ENCODE measurements at places on chromosomes 11 and 22.

GRCh38 chr11:64711138-64711955, 11.7 kb downstream of the NRXN2 start:
- no peak for DNase-seq

GRCh38 chr11:15146271-15147003, 31.7 kb downstream of the INSC start:
- no peak for DNase-seq

DNA sequence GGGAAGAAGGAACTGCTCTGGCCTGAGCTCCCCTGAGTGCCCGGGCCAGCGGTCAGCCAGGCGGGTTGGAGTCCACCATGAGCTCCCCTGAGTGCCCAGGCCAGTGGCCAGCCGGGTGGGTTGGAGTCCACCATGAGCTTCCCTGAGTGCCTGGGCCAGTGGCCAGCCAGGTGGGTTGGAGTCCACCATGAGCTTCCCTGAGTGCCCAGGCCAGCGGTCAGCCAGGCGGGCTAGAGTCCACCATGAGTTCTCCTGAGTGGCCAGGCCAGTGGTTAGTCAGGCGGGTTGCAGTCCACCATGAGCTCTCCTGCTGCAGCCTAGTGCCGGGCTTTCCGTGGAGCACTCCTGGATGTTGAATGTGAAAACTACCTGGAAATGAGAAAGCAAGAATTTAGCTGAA, 844.0 kb downstream of the TBC1D22A start:
- no peak for DNase-seq

DNA sequence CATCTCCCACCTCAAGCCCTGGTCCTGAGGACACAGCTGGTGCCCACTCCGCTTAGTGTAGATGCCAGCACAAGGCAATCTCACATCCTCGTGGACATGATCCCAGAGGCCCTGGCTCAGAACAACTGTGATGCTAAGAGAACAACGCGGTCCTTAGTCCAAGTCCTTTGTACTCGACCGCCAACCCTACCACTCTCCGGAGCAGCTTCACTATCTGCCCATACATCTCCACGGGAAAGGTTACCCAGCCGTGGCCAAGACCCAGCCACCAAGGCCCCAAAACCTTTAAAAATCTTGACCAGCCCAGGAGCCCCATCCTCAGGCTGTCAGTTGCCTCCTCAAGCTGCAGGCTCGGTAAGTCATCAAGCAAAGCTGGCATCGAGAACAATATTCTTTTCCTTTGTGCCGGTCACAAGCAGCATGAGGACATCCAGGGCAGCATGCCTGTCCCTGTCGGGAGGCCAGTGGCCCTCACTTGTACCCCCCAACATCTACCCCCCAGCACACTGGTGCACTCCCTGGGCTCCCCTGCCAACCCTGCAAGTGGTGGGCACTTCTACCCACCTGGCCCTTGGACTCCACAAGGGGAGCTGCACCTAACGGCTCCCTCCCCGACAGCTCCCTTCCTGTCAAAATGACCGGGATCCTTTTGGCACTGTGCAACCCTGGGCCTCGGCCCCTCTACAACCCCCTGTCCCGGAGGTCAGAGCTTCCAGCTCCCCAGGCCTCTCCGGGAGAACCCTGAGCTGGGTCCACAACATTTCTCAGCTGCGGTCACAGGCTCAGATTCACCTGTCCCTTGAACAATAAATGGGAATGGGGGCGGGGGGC, 2.5 kb downstream of the OSBPL5 start:
- DNase-seq: no peak

DNA sequence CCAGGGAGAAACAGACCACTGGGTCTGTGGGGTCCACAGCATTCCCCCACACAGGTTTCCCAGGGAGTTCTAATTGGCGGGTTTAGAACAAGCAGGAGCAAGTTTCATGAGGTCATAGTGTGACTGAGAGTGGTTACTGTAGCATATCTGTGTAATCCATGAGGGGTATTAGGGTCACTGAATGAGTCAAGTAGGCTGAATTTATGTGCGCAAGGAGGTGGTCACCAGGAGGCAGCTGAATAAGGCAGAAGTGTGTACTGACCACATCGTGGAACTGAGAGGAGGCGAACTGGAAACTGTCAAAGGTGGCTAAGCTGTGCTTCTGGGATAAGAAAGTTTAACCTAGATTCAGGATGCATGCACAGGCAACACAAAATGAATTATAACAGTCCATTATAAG, 876.0 kb downstream of the METTL15 start:
- no peak for DNase-seq

DNA sequence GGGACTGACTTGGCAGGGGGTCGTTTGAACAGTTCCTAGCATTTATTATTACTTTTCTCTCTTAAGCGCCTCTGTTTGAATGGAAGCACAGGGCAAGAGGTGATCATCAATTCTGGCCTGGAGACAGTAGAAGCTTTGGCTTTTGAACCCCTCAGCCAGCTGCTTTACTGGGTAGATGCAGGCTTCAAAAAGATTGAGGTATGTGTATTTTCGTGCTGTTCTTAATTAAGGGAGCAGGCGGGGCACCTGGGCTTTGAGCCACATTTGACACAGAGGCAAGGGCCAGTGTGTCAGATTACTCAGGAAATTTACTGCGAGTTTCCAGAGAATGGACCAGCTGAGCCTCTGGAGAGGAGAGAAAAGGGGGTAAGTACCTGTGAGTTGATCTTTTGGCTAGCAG, 102.4 kb upstream of the SORL1-AS1 start:
- DNase-seq: no peak

- no peak for DNase-seq
Observed at GRCh38 chr11:67289226-67289650, at the start of gene ANKRD13D. Gene ANKRD13D, plus strand, starts transcription at chr11:67289303. Its CDS starts 158 bp downstream, at chr11:67289461.

GRCh38 chr11:7239877-7240276, 11.8 kb upstream of the SYT9 start:
- no peak for DNase-seq

- no peak for DNase-seq
Observed at GRCh38 chr22:46052801-46053562, 76.0 kb upstream of the WNT7B start.

DNA sequence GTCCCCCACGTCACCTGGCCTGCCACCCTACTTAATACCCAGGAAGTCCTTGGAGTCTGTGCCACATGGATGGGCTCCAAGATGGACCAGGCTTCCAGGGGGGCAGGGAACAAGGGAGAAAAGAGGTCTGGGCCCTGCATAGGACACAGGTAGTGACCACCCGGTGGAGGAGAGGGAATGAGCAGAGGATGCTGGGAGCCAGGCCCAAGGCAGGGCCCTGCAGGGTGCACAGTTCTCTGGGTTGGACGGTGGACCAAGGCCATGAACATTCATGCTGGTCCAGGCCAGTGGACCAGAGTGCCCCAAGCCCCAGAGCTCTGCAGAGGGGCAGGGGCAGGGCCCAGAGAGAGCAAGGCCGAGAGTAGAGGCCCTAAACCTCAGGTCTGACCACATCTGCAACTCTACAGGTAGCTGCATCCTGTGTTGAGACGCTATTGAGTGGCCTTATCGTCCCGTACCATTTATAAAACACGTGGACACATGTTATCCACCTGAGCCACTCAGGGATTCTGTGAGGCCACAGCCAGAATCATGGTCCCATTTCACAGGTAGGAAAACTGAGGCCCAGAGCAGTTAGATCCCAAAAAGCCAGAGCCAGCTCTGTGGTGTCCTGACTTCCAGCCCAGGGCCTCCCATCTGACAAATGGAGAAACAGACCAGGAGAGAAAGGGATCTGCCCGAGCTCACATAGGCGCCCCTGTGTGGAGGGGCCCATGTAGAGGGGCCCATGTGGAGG, 46.4 kb downstream of the IGLL5 start:
- no peak for DNase-seq

DNA sequence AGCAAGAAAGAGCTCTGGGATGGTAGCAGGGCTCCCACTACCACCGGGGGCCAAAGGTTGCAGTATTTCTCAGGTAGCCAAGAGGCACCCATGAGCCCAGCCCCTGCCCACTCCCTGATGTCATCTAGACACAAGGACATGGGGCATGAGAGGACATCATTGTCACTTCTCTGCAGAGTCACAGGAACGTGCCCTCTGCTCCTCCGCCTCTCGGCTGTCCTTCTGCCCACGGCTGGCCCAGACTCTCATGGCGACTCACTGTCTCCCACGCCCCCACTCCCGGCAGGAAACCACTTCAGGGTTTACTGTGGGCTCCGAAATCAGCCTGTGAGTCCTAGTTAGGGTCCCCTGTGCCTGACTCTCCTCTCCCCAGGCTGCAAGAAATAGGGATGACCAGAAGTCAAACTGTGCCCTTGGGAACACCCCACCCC, 1.8 kb upstream of the GAL start:
- no peak for DNase-seq

GRCh38 chr11:18865261-18865660, 73.7 kb upstream of the PTPN5 start:
- no peak for DNase-seq

DNA sequence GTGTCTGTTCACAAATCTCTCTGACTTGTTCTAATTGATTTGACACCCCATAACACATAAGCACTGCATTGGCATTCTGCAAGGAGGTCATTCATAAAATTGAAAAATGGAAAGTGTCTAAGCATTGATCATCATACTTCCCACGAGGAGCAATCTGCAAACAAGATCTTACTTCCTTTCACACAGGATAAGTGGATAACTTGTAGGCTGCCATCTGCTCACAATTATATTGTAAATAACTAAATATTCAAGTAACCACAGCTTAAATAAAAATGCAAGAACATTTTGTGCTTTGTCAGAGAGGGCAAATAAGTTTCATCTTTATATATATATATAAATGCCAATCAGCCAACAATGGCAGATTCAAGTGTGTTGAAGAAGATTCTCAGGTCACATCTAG, 264.8 kb upstream of the ZC3H12C start:
- DNase-seq: no peak

DNA sequence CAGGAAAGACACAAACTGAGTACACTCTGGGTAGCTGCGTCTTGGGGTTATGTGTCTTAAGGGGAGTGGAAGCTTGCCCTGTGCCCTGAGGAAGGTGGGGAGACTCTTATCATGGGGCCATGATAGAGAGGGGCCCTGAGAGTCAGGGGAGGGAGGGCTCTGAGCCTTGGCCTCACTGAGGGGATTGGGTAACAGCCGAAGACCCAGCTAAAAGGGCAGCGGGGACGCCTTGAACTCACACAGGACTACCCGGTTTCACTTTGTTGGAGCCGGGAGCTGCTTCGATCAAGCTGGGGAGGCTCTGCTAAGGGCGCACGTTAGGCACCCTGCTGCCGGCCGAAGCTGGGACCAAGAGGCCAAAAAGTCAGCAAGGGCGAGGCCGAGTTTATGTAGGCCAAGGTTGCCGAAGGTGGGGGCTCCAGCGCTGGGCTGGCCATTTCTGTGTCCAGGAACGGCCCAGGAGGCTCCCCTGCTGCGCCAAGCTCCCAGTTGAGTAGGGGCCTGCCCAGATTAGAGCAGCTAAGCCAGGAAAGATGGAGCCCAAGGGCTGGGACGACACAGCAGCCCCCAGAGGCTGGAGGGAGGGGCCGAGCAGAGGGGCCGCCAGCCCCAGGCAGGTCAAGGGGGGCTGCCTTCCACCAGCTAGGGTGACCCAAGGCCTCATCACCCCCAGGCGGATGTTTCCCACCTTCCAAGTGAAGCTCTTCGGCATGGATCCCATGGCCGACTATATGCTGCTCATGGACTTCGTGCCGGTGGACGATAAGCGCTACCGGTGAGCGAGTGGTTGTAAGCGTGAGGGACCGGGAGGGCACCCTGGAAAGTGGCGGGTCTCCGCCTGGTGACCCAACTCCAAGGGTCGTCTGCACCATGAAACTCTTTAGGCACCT, 2.2 kb downstream of the TBX1 start:
- no peak for DNase-seq

GRCh38 chr11:94681140-94681539, 87.0 kb upstream of the AMOTL1 start:
- DNase-seq: no peak

DNA sequence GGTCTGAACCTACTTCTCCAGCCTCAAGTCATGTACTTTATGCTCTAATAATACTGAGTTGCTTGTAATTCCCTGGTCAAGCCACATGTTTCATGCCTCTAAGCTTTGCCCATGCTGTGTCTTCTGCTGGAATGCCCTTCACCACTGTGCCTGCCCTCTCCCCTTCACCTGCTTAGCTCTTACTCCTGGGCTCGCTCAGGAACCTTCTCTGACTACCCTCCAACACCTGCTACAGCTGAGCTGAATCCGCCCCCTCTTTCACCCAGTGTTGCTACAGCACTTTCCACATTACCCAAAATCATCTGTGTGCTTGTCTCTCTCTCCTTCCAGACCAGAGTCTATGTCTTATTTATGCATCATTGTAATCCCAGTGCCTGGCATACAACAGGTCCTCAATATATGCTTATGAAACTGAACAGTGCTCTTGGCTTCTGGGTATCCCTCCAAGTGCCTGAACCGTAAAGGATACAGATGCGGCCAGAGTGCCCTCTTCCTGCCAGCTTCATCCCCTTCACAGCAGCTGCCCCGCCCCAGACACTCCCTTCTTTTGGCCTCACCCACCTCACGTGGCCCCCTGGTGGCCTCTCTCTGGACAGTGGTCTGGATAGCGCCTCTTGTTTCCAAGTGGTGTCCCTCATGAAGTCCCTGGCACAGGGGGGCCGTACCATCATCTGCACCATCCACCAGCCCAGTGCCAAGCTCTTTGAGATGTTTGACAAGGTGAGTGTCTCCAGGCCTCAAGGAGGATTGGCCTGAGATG, 7.1 kb downstream of the ABCG4 start:
- no peak for DNase-seq

DNA sequence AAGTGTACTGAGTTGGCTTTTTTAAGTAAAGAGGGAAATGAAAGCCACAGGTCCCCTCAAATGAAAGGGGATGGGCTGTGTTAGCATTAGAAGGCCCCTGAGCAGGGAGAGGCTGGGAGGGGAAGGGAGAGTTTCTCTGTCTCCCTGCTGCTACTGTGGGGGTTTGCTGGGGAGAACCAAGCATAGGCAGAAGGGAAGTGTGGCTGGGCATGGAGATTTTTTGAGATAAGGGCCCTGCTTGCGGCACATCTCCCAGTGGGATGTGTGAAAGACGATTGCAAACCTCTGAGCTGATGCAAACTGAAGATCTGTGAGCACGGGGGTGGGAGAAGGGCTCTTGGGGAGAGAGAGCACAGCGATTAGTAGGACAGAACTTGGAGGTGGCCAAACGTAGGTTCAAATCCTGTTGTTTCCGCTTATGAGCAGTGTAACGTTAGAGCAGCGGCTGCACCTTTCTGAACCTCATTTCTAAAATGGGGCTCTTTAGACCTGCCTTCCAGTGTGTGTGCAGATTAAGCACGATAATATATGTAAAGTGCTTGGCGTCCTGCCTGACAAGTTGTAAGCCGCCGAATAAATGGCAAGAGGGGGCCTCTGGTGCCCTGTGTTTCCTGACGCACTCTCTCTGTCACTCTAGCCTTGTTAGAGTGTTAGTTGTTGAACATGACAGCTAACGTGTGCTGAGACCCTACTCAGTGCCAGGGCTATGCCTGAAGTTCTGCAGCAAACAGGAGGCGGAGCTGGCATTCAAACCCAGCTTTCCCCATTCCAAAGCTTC, 122.3 kb downstream of the GRIK4 start:
- no peak for DNase-seq
